Head of caudate nucleus (tissue), 42 donors: ENCODE measurements at places on chromosomes 5 and 9.

DNA sequence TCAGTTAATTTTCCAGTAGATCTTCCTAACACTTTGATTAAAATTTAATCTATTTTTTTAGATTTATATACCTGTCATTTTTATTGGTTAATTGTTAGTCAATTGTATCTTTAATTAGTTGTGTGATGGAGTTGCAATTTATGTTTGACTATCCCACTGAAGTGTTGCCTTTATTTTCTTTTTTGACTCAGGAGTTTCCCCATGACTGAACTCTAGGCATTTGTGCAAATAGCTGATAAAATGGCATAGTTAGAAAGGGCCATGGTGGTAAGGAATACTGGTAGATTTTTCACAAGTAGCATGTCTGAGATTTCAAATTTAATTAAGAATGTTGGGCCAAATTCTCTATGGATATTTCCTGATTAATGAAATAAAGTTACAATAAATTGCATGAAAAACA lies 273.1 kb upstream of the DAB2 start:
- DNase-seq = no peak

DNA sequence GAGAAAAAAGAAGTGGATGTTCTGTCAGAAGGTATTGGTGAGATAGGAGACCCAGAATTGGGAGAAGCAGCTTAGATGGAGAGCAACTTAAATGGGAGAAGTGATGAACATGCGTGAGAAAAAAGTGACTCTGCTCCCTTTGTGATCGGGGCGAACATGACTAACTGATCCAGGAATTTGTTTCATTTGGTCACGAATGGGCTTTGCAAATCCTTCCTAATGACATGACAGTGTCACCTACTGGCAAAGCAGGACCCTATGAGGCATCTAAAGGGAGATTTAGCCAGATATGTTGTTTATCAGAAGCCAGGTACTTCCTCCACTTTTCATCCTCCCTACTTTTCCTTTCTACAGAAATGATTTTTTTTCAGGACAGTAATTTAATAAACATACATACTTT lies 787.4 kb upstream of the RGMB start:
- no peak for DNase-seq

GRCh38 chr5:147691130-147691529 lies 91.4 kb downstream of the JAKMIP2 start:
- no peak for DNase-seq

GRCh38 chr9:7103771-7104170 lies 346.0 kb downstream of the KDM4C start:
- DNase-seq = no peak

DNA sequence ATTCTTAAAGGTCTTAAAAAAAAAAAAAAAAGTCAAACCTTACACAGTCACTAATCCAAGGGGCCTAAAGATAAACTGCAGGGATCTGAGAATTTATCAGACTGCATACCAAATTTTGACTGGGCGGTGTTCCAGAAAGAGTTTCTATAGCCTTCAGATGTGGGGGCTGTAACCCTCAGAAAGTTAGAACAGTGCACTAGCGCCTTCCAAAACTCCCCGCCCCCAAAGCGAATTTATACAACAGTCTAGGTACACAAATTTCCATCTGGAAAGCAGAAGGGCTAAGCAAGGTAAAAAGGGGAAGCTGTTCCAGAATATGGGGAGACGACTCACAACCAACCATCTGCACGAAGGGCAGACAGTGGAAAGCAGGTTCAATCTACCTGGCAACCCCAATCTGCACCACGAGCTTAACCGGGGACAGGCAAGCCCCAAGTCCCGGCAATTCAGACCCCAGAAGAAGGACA lies 813 bp downstream of the ERMP1 start:
- DNase-seq = no peak

DNA sequence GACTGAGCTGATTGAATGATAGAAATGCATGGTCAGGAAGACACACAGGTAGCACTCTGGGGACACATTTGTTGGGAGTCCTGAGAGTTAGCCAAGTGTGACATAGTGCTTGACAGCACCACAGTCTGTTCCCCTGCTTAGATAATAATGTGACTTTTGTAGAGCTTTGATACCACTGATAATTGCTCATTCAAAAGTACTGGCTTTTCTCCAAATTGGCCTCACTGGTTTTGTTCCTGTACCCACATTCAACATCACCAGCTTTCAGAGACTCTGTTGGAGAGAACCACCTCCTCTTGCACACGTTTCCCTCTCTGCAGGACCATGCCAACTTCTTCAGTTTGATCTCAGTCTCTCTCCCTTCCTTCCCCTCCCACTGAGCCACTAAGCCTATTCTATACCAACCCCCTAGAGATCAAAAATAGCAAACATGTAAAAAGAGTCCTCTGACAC lies 52.5 kb upstream of the IL7R start:
- DNase-seq = no peak

GRCh38 chr9:89434636-89435035 lies 63.3 kb downstream of the SEMA4D start:
- DNase-seq = no peak
